ENCODE measurements at places on chromosomes 4 and X.

DNA sequence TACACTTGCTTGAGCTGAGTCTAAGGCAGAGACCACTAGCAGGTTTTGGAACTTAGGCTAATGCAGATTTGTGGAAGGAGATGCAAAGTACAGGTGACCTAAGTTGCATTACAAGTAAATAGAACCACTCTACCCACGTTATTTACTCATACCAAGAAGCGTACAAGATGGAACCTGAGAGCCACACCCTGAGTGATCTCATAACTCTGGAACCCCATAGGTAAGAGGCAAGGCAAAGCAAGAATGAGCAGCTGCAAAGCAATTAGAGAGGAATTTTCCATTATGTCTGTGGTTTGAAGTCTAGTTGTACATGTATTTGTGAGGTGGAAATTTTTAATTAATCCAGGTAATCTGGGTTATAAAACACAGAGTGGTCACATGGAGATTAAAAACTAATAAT lies 55.4 kb downstream of the CC2D2A start:
- DNase-seq = no peak

- DNase-seq = no peak
Measured at GRCh38 chr4:39320381-39321115, 45.6 kb downstream of the RFC1 start.

- no peak for DNase-seq
Measured at GRCh38 chrX:69314436-69315348, 149.4 kb upstream of the PJA1 start.

GRCh38 chr4:176631611-176632010 lies 161.1 kb downstream of the VEGFC start:
- DNase-seq = no peak

DNA sequence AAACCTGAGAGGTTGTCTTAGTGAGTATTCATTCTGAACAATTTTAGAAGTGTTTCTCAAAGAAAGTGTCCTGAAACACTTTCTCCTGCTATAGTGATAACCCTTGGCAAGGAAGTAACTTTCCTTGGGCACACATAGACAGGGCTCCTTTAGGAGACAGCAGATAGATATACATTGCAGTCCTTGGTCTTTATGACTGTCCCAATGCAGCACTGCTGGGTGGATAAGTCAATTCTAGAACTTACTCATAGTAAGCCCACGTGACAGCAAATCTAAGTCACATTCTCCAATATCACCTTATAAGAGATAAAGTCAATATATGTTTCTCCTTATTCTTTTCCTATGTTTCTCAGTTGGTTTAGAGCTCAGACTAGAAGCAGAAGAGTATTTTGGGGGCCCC lies 46.7 kb downstream of the GPRASP3 start:
- DNase-seq = no peak

- DNase-seq = no peak
Measured at GRCh38 chrX:19172741-19173140, 50.5 kb upstream of the ADGRG2 start.

GRCh38 chrX:84336646-84337045 lies 148.6 kb upstream of the RPS6KA6 start:
- DNase-seq = no peak

GRCh38 chr4:165404080-165404479 lies 25.3 kb downstream of the CPE start:
- no peak for DNase-seq

GRCh38 chr4:30461218-30461617 lies 259.0 kb upstream of the PCDH7 start:
- no peak for DNase-seq

GRCh38 chr4:119746951-119747350 lies 118.3 kb upstream of the PDE5A start:
- DNase-seq = no peak

- no peak for DNase-seq
Measured at GRCh38 chrX:39576041-39576872, 521.5 kb downstream of the BCOR start.

DNA sequence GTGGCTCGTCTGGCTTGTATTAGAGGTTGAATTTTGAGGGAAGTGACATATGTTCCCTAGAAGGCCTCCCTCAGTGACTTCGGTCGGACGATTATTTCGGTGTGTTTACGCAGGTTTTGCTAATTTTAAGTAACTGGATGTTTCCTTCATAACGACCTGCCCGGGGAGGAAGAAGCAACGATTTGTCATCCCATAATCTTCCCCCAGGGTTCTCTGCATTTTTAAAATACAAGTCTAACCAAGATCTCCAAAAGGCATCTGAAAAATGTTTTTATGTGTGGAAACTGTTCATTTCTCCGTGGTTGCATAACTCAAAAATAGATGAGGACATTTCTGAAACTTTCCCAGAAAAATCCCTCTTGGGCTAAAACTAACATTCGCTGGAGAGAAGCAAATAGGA lies 195.4 kb downstream of the SHOX start:
- no peak for DNase-seq

DNA sequence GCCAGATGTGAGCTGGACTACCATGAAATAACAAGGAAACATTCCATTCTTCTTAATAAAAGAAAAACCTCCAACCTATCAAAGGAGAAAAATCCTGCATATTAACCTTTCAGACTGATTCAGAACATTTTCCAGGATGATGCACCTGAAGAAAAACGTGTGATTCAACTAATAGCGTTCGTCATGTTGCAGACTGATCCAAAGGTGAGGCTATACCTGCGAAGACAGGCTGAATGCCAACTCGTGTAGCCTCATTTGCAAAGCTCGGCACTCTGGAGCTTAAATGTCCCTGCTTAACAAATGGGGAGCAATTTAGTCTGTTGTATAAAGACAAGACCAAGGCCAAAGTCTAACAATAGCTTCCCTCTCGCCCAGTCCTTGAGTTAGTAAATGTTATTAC lies 172.0 kb upstream of the NOCT start:
- no peak for DNase-seq

DNA sequence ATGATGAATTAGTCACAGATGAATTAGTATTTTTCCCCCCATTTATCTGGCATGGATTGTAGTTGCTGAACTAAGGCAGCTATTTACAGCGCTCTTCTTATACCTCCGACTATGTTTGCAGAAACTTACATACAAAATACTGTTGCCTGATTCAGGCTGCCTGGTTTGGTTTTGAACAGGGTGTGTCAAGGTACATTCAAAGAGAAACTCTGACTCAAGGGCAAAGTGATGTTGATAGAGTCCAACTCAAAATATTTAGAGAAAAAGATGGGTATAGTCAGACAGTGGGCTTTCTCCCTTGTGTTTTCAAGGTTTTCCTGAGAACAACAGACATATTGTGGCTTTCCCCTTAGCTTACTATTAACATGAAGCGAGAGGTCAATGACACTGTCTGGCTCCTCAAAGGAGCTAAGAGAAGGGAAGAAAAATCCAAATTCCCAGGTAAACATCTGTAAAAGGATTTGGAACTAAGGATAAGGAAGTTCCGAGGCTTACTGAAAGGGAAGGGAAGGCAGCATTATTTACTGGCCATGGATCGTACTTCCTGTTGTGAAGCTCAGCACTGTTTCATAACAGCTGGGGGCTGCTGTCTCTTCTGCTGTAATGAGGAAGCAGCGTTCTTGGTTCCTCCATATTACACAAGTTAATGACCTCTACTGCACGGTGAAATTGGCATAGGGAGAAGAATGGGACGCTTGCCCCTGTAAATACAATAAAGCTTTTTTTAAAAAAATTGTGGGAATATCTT lies 30.9 kb downstream of the FAM9C start:
- peak; percentile 11 for DNase-seq

DNA sequence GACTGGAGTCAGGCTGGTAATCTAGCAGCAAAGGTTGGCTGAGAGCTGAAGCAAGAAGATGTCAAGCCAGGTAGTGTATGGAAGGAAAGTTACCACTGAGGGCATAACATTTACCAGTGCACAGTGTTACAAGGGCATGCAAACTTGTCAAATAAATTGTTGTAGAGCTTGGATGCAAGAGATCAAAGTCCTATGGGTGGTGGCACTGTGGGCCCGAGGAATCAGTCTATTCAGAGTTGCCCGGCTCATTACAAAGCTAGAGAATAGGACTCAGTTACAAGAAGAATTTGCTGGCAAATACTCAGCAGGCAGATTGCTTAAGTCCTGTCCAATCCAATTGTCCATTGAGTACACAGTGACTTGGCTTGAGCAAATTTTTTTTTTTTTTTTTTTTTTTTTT lies 2043.8 kb downstream of the ARAP2 start:
- no peak for DNase-seq

GRCh38 chr4:153472122-153473037 lies 6.2 kb downstream of the TMEM131L start:
- no peak for DNase-seq

DNA sequence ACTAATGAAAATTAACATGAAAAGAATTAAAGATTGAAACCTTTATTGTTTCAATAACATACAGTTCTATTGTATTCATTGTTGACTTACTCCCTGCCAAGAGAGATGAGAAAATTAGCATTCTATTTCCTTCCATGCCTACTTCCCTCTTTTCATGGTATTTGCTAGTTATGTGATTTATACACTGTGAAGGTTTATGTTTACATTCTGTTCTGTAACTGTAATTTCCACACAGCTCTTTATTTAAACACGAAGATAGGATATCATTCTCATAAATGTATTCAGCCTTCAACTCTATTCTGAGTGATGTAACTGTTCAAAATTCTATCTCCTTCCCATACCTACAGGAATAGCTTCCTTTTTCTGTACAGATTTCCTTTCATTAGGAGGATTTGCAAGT lies 6.6 kb downstream of the CCDC110 start:
- DNase-seq = no peak

- no peak for DNase-seq
Measured at GRCh38 chr4:69995526-69996016, at the start of gene STATH. Gene STATH (plus strand): TSS chr4:69995966. CDS start chr4:69998438, 2,472 bp downstream.

GRCh38 chrX:77953302-77953701 lies 16.1 kb downstream of the PGAM4 start:
- DNase-seq = no peak

- DNase-seq = no peak
Measured at GRCh38 chr4:100430451-100430850, 87.4 kb downstream of the EMCN start.

DNA sequence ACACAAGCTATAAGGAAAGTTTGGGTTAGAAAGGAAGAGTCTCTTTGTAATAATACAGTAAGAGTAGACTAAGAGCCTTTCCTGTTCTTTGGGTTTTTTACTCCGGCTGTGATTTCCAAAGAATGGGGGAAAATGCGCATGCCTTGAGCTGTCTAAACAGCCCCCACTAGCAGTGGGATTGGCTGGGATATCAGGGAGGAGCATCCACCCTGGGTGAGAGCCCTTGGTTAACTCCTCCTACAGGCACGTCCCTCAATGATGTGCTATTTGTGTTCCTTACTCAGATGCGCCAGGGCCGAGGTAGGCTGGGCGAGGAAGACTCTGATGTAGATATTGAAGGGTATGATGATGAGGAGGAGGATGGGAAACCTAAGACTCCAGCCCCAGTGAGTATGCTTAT lies 74.0 kb upstream of the OGT start:
- DNase-seq = no peak

DNA sequence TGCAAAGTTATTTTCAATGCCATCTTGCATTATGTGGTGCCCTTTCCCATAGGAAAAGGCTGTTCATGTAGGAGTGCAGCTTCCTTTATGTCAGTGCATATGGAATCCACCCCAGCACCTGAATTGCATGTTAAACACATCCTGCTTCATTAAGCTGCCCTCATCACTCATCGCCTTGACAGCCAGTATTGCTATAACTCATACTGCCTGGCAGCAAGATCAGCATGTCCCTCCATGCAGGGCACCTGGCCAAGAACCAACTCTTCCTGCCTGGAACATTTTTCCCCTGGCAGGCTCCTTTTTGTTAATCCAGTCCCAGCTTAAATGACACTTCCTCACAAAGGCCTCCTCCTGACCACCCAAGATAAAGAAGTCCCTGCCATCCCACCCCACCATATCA lies 23.5 kb upstream of the CA5B start:
- no peak for DNase-seq

- no peak for DNase-seq
Measured at GRCh38 chr4:1590244-1590643, 93.9 kb downstream of the FAM53A start.

GRCh38 chr4:18397681-18398390 lies 376.3 kb upstream of the LCORL start:
- no peak for DNase-seq

- DNase-seq = no peak
Measured at GRCh38 chrX:9438933-9439494, 25.8 kb upstream of the TBL1X start.

- no peak for DNase-seq
Measured at GRCh38 chrX:15739886-15740285, 1.8 kb downstream of the CA5B start.

DNA sequence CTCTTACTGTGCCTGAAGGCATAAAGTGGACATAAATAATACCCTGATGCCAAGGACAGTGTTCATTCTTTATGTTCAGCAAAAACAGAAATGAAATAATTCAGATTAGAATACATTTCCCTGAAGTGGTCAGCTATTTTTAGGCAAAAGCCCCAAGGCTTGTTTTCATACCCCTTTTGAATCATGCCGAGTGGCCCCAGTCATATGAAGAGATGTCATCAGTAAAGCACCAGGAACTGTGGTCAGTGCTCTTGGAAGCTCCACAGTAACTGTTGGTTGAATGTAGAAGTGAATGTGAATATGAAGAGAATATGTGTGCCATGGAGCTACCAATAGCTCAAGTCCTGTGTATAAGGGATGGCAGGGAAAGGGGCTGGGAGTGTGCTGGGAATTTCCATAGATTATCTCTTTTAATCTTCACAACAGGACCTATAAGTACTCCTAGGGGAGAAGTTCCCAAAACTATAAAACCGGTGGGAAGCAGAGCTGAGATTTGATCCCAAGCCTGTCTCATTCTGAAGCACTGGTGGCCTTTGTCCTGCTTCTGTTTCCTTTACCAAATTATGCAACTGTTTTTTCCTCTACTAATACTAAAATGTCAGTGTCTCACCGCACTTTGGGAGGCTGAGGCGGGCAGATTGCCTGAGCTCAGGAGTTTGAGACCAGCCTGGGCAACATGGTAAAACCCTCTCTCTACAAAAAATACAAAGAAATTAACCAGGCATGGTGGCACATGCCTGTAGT lies 52.6 kb downstream of the FNIP2 start:
- no peak for DNase-seq

GRCh38 chrX:119696251-119696890 lies 3.4 kb upstream of the SEPTIN6 start:
- no peak for DNase-seq

GRCh38 chr4:62070291-62070852 lies 870.2 kb downstream of the ADGRL3 start:
- no peak for DNase-seq

GRCh38 chr4:150664935-150665334 lies 83.0 kb downstream of the MAB21L2 start:
- DNase-seq = no peak

GRCh38 chrX:110418316-110419235 lies 59.9 kb downstream of the RTL9 start:
- no peak for DNase-seq

DNA sequence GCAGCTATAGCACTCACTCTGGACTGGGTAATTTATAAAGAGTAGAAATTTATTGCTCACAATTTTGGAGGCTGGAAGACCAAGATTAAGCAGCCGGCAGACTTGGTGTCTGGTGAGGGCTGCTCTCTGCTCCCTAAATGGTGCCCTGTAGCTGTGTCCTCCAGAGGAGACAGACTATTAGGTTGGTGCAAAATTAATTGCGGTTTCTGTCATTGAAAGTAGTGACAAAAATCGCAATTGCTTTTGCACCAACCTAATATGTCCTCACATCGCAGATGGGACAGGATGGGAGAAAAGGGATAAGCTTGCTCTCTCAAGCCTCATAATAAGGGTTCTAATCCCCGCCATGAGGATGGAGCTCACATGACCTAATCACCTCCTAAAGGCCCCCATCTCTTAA lies 258.1 kb upstream of the VCX3A start:
- no peak for DNase-seq
